Glutamatergic neuron (in vitro differentiated cells): ENCODE measurements at places on chromosomes 3 and 15.

DNA sequence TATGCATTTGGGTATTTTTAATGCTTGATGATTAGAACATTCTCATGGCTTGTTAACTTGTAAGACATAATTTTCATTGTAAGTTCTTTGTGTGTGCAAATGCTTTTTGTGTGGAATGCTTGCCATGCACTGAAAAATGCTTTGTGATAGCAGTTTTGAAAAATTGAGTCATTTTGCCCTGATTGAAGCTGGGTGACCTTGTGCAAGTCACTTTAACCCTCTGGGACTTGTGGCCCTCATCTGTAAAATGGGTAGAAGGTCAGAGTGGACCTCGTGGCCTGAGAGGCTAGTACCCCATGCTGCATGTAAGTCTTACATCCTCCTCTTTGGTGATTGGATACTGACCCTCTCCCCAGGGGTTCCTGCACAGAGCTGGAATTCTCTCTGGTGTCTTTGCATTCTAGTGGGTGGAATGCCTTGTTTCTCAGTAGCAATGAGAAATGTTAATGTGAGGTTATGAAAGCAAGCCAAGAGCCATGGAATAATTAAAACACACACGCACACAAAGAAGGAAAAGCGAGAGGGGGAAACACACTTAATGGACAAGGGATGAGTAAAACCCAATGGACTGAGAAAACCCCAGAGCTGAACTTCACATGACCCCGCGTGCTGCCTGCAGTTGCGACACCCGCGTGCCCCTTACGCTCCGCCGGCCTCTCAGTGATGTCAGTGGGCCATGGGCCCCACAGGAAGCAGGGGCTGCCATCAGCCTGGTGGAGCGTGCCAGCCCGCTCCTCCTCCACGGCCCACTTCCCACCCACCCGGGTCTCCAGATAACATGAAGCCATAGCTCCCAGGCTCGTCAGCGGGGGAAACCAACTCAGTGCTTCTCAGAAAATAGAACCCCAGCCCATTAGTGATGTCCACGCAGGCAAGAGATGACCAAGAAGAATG lies 44.0 kb downstream of the SMAD3 start:
- DNase-seq: no peak
- H3K27ac ChIP-seq: no peak overlapping the region
- H3K4me1 ChIP-seq: peaks cover 20% of the 10 kb centered on the region
- H3K36me3 ChIP-seq: peaks cover 13% of the 10 kb centered on the region
- H3K4me3 ChIP-seq: no peak overlapping the region
- H3K27me3 ChIP-seq: no peaks in the 10 kb centered on the region

DNA sequence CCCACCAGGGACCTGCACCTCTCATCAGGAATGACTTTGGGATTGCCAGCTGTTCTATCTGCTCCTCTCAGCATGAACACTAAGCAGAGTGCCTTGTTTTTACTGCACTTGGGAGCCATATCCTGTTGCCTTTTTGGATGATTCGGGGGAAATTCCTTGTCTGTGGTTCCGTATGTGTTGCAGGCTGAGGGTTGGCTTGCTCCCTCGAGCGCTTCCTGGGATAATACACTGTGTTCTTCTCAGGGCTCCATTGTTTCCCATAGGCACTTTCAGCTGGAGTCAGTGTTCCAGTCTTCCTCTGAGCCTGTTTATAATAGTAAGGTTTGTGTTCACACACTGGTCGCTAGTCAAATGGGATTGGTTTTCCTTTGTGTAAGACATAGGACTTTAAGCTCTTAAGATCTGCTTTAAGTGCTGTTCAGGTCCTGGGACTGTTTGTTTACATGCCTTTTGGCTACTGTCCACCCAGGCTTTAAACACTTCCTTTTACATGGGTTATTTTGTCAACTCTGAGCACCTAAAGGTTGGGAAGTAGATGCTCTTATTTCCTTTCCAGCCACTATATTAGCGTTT lies 23.4 kb downstream of the BOC start:
- H3K27me3 ChIP-seq: no peaks in the 10 kb centered on the region
- no peak overlapping the region for H3K4me3 ChIP-seq
- no peak for DNase-seq
- no peak overlapping the region for H3K27ac ChIP-seq
- no peaks in the 10 kb centered on the region for H3K36me3 ChIP-seq
- H3K4me1 ChIP-seq: peaks cover 19% of the 10 kb centered on the region

- H3K4me3 ChIP-seq: no peak overlapping the region
- no peaks in the 10 kb centered on the region for H3K4me1 ChIP-seq
- peaks cover under 1% of the 10 kb centered on the region for H3K36me3 ChIP-seq
- H3K27me3 ChIP-seq: no peaks in the 10 kb centered on the region
- H3K27ac ChIP-seq: no peak overlapping the region
Observed at GRCh38 chr3:191987831-191988350, 526.9 kb downstream of the PYDC2 start.

- peaks cover 24% of the 10 kb centered on the region for H3K4me1 ChIP-seq
- DNase-seq: peak; percentile 70
- no peaks in the 10 kb centered on the region for H3K36me3 ChIP-seq
Observed at GRCh38 chr15:74958320-74958907, 1.8 kb upstream of the RPP25 start.

DNA sequence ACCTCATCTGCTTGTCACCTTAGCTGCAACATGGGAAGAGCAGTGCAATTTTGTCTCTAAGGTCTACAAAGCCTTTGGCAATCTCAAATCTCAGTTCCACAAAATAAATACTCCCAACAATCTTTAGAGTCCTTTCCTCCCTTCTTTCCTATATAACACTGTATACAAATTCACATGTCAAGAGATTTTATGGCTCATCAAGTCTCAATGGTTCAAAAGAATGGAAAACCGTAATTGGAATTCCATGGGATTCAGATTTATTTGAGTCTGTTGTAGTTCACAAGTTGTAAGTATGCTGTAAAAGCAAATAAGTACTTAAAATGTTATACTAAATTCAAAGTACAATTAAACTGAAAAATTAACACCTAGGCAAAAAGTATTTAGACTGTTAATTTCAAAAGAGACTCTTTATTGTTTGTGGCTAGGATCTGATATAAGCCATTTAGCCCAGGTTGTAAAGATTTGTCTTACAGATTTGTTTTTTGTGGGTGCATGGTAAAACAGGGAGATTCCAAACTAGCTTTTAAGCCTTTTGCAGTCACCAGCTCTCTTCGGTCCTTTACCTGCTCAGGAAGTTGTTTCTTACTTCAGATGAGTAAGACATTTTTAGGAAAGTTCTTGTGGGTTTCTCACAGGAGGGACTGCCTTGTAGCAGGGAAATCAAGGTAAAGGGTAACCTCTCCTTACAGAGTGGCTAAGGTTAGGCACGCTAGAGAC lies 50.1 kb downstream of the CMSS1 start:
- H3K27ac ChIP-seq: no peak overlapping the region
- no peak for DNase-seq
- H3K4me3 ChIP-seq: no peak overlapping the region
- H3K36me3 ChIP-seq: peaks cover 3% of the 10 kb centered on the region

GRCh38 chr3:128338536-128339330 lies 128.0 kb downstream of the DNAJB8 start:
- peaks cover 9% of the 10 kb centered on the region for H3K36me3 ChIP-seq
- no peak overlapping the region for H3K4me3 ChIP-seq
- peaks cover 12% of the 10 kb centered on the region for H3K27me3 ChIP-seq
- peaks cover 30% of the 10 kb centered on the region for H3K4me1 ChIP-seq
- no peak overlapping the region for H3K27ac ChIP-seq
- no peak for DNase-seq

- no peak overlapping the region for H3K27ac ChIP-seq
- no peak for DNase-seq
- H3K36me3 ChIP-seq: no peaks in the 10 kb centered on the region
- H3K27me3 ChIP-seq: peaks cover 2% of the 10 kb centered on the region
- no peak overlapping the region for H3K4me3 ChIP-seq
Observed at GRCh38 chr3:129409541-129409940, 18.9 kb downstream of the EFCAB12 start.

DNA sequence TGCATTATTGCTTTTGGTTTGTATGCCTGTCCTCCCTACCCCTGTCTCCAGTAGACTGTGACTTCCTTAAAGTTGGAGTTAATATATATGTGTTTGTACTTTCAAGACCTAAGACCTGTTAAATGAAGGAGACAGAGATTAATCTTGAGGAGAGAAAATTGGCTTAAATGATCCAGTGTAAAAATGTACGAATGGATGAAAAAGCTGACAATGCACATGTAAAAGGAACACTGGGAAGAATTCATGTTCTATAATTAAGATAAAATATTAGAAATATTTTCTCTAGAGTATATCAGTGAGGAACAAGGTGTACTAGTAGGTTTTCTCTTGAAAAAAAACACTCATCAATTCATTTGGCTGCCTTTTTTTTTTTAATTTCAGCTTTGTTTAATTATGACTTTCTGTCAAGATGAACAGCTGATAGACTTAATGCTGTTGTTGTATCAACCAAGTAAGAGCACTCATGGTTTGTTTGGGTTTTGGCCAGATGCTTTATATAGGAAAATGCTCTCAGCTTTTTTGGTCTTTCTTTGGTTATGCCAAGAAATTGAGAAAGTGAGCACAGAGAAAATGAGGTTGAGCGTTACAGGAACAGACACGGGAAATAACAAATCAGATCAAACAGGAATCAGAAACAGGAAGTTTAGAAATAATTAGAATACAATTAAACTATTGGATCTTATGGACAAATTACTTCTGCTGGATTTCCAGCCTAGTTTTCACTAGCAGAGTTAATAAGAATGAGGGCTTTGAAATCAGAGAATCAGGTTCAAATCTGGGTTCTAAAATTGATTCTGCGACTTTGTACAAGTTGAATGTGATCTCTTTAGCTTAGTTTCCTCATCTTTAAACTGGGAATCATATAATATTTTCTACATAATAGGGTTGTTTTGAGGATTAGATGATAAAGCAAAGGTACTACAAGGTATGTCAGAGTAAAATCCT lies 38.3 kb upstream of the AADAC start:
- H3K27me3 ChIP-seq: no peaks in the 10 kb centered on the region
- no peak overlapping the region for H3K27ac ChIP-seq
- no peak overlapping the region for H3K4me3 ChIP-seq

DNA sequence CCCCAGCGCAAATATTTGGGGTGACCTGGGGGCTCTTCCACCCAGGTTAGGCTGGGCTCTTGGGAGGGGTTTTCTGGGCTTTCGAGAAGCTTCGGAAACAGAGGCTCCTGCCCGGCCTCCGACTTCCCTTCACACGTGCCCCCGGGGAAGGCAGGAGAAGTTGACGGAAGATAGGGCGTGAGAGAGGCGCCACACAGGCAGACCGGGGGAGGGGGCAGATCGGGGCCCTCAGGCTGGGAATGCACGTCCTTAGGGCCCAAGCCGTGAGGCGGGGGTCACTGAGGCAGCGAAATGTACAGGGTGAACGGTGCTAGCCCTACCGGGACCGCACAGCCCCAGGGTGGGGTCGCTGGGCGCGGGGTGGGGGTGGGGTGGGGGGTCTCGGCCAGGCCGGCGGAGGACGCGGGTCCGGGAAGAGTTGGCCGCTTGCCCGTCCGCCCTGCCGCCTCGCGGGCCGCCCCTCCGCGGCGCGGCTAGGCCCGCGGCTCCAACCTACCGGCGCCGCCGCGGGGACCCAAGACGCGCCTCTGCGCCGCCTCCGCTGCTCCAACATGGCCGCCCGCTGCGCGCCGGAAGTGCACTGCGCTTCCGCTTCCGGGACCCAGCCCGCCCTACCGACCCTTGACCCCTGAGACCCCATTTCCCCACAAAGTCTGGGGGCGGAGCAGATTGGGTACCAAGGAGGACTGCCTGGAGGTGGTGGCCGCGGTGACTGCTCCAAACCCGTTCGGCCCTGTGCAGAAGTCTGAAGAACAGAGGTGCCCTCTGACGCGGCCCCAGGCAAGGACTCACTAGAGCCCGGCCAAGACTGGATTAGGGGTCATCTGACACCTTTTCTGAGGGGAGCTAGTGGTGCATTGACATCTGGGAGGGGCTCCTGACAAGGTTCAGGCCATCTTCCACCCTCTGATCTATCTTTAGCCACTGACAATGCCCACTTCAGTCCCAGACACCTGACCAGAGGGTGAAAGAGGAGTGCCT lies at the start of gene CCDC71:
Gene CCDC71 (minus strand): TSS at position 561 of the 981 bp plus-strand sequence. CDS start 2,123 bp downstream, outside the sequence.
- H3K4me3 ChIP-seq: peak within 1 kb of the TSS; percentile 98
- peak; percentile 82 for DNase-seq
- H3K4me1 ChIP-seq: peaks cover 10% of the 10 kb centered on the region
- H3K27ac ChIP-seq: peak within 1 kb of the TSS; percentile 90
- H3K27me3 ChIP-seq: peaks cover 16% of the 10 kb centered on the region
- H3K36me3 ChIP-seq: no peaks in the 10 kb centered on the region

GRCh38 chr15:82950746-82951370 lies 1.7 kb downstream of the HOMER2 start:
- H3K36me3 ChIP-seq: no peaks in the 10 kb centered on the region
- H3K4me1 ChIP-seq: no peaks in the 10 kb centered on the region
- H3K4me3 ChIP-seq: no peak overlapping the region
- no peaks in the 10 kb centered on the region for H3K27me3 ChIP-seq
- no peak for DNase-seq

GRCh38 chr3:105676621-105677300 lies 192.1 kb downstream of the CBLB start:
- no peak overlapping the region for H3K27ac ChIP-seq
- H3K27me3 ChIP-seq: no peaks in the 10 kb centered on the region
- peaks cover 12% of the 10 kb centered on the region for H3K36me3 ChIP-seq
- no peak overlapping the region for H3K4me3 ChIP-seq
- no peak for DNase-seq
